Nephron progenitor cell (in vitro differentiated cells): ENCODE measurements at places on chromosomes 6 and 20.
A peak's percentile ranks its signal among the peaks of the same experiment; 100 is the strongest.

GRCh38 chr6:5094327-5094726, 9.2 kb downstream of the PPP1R3G start:
- DNase-seq = no peak

DNA sequence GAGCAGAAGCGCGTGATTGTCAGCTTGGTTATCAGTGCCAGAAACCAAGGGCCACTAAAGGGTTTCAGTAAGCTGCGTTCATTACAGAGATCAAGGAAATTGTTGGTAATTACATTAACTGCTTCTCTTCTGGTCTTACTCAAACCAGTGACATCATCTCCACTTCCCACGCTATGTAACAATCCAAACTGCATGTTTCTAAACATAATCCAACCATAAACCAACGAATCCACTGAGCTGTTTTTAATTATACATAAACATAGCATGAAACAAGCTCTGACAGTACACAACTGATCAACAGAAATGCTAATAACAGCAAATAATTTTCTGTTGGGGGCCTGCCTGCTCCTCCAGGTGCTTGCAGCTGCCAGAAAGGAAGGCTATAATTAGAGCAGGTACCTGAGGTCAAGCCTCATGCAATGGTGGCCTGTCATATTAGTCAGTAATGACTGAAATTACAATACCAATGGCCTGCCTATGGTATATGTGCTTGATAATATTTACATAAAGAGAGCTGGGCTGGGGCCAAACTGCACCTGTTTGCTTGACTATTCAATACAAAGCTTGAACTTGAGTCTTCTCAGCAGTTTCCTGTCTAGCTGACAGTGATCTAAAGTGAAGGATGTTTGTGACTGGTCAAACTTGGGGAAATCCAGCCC, 40.1 kb downstream of the ILRUN start:
- DNase-seq = no peak

GRCh38 chr6:20948556-20948955, 414.3 kb downstream of the CDKAL1 start:
- DNase-seq = no peak

DNA sequence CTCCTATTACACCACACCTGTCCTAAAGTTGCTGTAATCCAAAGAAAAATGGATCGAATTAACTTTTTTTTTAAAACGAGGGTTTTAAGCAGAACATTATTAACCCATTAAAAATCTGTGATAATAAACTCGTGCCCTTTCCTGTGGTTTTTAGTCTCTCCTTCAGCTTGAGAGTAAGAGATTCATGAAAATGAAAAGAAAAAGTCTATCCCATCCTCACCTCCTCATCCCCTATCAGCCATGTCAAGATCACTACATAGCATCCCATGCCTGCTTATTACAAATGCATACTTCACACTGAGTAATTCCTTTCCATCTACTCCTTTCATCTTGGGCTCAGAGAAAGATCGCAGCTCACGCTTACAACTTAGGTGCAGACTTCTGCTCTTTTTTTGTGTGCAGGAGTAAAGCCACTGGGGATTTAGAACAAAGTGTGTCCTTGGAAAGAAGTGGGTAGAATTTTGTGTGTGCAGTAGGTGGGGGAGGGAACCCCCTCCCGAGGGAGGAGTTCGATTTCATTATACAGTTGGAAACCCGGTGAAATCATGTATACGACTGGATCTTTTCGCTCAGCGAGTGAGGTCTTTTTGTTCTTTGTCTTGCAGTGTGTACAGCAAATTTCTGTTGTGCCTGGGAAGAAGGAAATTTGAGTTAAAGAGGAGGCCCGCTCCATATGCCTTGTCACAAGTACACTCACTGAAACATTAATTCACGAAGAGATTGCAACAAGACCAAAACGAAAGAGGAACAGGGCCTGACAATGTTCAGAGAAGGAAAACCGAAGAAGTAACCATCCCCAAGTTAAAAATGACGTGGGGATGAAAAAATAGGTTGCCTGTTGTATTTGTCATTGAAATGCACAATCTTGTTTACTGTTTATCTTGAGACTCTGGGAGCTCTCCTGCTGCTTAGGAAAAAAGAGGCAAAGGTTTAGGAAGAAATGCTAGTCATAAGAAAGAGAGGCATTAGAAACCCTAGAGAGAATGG, 146.5 kb upstream of the ZNF217 start:
- DNase-seq = no peak

DNA sequence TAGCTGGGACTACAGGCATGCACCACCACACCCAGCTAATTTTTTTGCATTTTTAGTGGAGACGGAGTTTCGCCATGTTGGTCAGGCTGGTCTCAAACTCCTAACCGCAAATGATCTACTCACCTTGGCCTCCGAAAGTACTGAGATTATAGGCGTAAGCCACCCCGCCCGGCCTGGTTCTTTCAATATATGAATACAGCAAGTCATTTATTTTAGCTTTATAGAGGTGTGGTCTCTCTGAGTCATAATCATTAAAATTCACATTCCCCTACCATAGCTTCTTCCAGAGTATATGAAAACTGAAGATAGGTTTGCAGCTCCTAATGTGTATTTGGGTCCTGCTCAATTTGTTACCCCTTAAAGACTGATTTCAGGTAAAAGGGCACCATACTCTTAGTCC, 88.5 kb upstream of the FAM8A1 start:
- no peak for DNase-seq

GRCh38 chr20:38343311-38344106, 2.8 kb upstream of the LBP start:
- no peak for DNase-seq

DNA sequence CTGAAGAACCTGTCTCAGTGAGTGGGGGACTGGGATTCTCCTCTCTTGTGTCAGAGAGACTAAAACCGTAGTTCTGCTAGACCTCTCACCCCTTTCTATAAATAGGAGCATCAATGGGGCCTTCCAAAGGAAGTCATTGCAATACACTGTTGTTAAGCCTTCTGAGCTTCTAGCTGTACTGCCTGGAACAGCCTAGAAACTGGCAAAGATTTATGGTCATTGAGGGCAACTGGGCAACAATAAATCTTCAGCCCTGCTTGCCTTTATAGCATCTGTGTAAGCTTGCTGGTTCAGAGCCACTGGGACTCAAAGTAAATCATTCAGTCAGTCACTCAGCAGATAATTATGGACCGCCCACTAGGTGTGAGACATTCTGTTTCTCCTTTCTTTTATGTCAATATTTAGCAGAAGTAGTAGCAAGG, 53.2 kb downstream of the PPP1R14C start:
- peak; percentile 73 for DNase-seq

- no peak for DNase-seq
These were observed 43.6 kb downstream of the SOD2 start for GRCh38 chr6:159649441-159649840.

GRCh38 chr6:108168501-108169463, 3.0 kb downstream of the NR2E1 start:
- DNase-seq = peak; percentile 70

- peak; percentile 20 for DNase-seq
These were observed 36.8 kb upstream of the CLIC5 start for GRCh38 chr6:46052479-46052878.

DNA sequence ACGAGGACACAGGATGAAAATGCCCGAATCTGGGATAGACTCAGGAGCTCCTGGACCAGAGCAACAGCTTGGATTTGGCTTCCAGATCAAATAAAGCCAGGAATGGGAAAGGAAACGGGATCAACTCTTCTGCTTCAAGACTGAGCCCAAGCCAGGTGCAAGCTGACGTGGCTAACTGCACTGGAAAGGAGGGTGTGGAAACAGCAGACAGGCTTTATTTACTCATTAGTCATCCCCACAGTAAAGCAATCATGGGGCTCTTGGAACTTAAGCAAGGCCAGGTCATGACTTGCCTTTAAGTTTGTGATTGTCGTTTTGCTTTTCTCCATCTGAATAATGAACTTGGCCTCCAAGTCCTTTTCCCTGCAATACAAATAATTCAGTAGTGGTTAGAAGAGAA, 45.2 kb downstream of the KIF16B start:
- DNase-seq = no peak

DNA sequence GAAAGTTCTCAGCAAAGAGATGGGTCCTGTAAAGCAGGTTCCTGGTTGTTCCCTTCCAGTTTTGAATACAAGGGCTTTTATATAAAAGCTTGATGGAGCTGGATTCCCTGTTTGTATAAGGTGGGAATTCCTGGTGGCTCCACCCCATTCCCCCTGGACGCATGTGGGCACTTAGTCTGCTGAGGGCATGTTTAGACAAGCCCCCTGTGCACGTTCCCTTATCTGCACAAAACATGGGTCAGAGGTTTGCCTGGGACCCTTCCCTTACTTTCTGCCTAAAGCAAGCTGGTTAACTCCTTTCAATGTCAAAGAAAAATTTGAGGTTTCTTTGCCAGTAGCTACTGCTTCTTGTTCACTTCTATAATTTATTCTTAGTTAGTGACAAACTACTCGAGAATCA, 181.1 kb downstream of the BCKDHB start:
- no peak for DNase-seq

DNA sequence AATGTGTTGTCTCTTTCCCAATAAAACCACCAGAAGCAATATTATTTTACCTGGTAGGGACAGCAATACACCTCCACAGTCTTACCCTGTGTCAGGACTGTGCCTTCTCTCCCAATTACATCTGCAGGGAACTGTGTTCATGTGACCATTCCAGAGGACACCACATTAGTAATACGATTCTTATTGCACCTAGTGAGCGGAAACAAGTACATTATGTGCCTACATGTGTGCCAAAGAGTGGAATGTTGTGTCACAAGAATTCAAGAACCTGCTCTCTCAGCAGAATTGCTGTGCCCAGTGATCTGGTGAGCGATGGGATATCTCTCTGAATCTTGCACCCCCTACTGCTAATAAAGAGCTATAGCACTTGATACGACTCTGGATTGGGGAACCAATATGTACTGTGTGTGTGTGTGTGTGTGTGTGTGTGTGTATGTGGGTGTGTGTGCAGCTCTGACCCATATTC, 57.4 kb upstream of the FOXC1 start:
- DNase-seq = no peak

DNA sequence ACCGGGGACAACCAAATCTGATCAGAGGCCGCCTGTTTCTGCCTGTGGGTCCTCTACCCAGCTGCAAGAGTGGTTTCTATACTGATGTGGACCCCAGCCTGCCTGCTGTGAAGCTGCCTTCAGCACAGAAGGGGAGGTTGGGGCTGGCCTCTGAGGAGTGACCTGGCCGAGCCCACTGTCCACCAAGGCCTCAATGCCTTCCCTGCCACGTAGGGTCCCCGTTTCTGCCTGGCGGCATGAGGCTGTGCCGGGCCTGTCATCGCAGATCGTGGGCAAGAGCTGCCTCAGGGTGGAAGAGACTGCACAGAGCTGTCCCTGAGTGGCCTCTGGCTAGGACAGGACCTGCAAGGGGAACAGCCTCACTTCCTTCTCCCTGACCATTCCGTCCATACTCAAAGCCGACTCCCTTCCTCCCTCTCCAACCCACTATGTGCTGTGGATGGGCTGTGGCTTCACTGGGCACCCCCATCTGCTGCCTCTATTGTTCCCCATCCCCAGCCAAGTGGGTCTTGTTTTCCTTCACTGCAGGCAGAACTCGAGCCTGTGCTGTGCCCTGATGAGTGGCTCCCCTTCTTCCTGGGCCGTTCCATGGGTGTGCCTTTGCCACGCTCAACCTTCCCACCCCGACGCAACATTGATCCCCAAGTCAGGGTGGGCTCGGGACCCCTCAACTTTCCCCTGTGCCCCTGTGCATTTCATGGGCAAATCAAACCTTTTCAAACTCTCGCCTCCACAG, 60.3 kb downstream of the ERMARD start:
- no peak for DNase-seq

- DNase-seq = no peak
These were observed 136.8 kb downstream of the QRSL1 start for GRCh38 chr6:106766201-106766600.

GRCh38 chr20:21840991-21841390, 135.5 kb downstream of the PAX1 start:
- DNase-seq = no peak

GRCh38 chr6:113381959-113382358, 475.2 kb upstream of the MARCKS start:
- no peak for DNase-seq

GRCh38 chr20:55038684-55039083, 563.3 kb downstream of the DOK5 start:
- DNase-seq = no peak

- DNase-seq = no peak
These were observed 4.5 kb upstream of the FRMD1 start for GRCh38 chr6:168083514-168083885.

DNA sequence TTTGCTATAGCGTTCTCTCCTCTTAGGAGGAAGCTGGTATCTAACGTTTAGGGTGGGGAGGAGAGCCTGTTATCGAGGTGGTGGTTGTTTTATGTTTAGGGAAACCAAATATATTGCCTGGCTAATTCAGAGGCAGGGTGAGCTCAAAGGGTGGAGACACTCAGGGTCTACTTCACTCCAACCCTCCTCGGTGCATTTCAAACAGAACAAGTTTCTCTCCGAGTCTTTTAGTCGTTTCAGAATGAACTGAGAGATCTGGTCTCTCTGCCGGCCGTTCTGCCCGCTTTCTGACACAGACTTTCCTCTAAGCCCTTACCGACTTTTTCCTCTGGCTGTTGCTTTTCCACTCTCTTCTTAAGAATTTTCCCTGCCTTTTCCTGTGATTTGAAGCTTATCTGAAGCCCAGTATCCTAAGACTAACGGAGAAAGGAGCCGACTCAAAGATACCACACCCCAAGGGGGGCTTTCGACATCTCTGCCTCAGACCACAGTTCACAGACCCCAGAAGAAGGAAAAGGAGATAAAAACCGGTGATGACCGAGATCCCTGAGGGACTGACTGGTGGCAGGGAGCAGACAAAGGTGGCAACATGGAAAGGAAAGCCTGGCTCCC, 865 bp downstream of the STK38 start:
- no peak for DNase-seq

- DNase-seq = no peak
These were observed 593.0 kb downstream of the FRK start for GRCh38 chr6:115467726-115468125.

GRCh38 chr6:105452924-105453756, 50.3 kb upstream of the PREP start:
- no peak for DNase-seq

GRCh38 chr6:144586986-144587385, 301.9 kb downstream of the UTRN start:
- no peak for DNase-seq

GRCh38 chr6:43493833-43494232, 16.3 kb downstream of the LRRC73 start:
- DNase-seq = no peak
